ENCODE measurements at places on chromosomes 16 and 17.

DNA sequence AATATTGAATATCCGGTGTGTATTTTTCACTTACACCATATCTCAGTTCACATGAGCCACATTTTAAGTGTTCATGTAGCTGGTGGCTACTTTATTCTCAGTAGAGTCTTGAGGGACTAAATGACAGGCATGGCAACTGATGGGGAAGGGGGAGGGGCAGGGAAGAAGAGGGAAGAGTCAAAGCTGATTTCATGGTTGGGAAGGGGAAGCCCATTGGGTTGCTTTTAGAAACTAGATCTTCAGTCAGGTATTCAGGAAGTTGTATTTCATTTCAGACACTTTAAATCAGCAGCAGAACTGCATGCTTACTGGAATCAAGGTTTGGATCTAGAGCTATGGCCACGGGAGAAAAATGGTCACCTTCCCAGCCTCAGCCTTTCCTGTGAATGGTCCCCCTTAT is 2.9 kb upstream of the WIPI1 start:
- DNase-seq, result no peak

- peak; percentile 61 for DNase-seq
Measured at GRCh38 chr17:43418441-43419374, 19.9 kb downstream of the ARL4D start.

GRCh38 chr17:38559880-38560230 is 45.9 kb downstream of the SRCIN1 start:
- DNase-seq, result no peak

DNA sequence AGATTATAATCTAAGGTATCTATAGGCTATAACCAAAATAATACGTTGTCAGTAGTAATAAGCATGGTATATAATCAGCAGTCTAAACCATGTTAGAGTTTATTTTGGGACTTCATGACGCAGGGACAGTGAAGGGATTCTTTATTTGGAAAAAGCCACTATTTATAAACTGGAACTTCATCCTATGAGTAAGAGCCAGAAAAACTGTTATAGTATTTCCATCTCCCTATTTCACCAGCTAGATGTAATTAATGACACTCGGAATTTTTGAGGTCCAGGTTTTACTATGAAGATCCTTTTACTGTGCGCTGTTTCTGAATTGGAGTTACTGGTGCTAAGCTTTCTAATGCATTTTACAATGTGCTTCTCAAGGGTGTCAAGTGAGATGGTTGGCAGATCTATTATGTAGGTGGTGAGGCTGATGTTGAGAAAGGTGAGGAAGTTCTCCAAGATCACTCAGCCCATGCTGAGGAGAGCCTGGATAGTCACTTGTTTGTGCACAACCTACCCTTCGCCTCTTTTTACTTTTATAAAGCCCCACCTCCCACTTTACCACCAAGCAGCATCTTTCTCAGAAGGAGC is 149.3 kb downstream of the MSI2 start:
- DNase-seq, result no peak

GRCh38 chr16:81456523-81457325 is 12.1 kb downstream of the CMIP start:
- DNase-seq, result no peak

DNA sequence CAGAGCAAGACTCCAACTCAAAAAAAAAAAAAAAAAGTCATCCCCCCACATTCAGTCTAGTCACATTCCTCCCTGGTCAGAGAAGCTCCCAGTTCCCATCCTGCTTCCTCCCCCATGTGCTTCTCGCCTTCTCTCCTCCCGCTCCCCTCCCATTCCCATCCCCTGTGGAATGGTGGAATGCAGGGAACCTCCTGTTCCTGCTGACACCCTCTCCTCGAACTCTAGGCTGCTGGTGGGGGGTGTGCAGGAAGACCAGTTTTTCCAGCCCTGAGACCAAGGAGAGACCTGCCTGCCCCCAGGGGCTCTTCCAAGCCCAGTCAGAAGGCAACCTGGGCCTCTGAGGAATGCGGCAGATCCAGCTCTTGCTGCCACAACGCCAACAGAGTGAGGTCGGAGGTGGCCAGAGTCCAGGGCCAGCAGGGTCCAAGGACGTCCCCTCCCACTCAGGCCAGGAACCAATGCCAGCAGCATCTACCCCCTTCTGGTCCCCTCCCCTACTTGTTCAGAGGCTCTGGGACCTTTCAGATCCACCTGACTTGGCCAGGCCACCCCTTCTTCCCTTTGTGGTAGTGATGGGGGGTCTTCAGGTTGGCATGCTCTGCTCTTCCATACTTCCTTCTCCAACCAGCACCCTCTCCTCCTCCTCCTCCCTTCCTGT is 39.3 kb upstream of the TAC4 start:
- peak; percentile 87 for DNase-seq

DNA sequence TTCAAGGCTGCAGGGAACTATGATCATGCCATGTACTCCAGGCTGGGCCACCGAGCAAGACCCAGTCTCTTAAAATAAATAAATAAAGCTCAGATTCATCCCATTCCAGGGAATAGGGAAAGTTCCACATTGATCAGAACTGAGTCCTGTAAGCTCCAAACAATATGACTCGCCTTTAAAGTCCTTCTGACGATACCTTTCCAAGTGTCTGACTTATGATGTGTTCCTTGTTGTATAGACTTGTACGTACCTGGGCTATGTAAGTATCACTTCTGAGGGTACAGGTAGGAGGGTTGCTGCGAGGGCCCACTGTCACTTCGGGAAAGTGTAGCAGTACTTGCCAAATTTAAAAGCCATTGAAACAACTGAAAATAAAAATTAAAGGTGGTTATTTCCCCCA is 252.8 kb downstream of the IRX3 start:
- no peak for DNase-seq

- DNase-seq, result no peak
Measured at GRCh38 chr17:80449930-80450576, 26.4 kb downstream of the NPTX1 start.

- peak; percentile 34 for DNase-seq
Measured at GRCh38 chr17:58691701-58692238, at the start of gene TEX14. Gene TEX14, minus strand, starts transcription at chr17:58692045. Its CDS starts 40,044 bp downstream, at chr17:58652001.

GRCh38 chr16:3490911-3491629 is 4.2 kb downstream of the C16orf90 start:
- no peak for DNase-seq
